Activated effector memory CD4-positive, alpha-beta T cell treated with anti-CD3 and anti-CD28 coated beads, Interleukin-2, amount 50 U/mL, for 16 hours (primary cell): ENCODE measurements at places on chromosomes 2 and 18.

DNA sequence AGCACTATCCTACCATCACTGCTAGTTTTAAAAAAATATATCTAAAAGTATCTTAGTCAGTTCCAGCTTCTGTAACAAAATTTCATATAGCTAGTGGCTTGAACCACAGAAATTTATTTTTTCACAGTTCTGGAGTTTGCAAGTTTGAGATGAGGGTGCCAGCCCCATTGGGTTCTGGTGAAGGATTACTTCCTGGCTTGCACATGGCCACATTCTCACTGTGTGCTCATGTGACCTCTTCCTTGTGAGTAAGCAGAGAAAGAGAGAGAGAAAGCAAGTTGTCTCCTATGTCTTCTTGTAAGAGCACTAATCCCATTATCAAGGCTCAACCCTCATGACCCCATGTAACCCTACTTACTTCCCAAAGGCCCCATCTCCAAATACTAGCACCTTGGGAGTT is 158.9 kb downstream of the DOK6 start:
- no peak for DNase-seq

GRCh38 chr2:170313992-170314348 is 136.0 kb downstream of the MYO3B start:
- DNase-seq = no peak

GRCh38 chr2:25366629-25367028 is 24.9 kb upstream of the DNMT3A start:
- no peak for DNase-seq

GRCh38 chr18:75467281-75467795 is 39.8 kb upstream of the SMIM21 start:
- no peak for DNase-seq

- no peak for DNase-seq
Observed at GRCh38 chr18:9764011-9764481, 55.9 kb downstream of the RAB31 start.

- no peak for DNase-seq
Observed at GRCh38 chr2:45723857-45724256, 72.4 kb downstream of the PRKCE start.

DNA sequence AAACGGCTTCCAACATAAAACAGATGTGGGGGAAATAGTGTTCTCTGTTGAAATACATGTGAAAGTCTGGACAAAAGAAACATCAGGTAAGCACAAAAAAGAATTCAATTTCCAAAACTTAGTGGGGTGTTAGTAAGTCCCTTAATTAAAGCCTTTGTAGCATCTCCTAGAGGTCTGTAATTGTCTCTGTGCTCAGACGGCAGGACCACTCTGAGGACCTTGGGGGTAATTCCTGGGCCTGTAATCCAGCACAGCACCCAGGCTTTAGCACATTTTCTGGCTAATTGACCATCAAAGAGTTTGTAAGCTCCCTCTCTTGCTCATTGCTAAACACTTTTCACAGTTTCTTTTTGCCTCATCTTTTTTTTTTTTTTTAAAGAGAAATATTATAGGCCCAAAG is 80.3 kb downstream of the FARSB start:
- no peak for DNase-seq

DNA sequence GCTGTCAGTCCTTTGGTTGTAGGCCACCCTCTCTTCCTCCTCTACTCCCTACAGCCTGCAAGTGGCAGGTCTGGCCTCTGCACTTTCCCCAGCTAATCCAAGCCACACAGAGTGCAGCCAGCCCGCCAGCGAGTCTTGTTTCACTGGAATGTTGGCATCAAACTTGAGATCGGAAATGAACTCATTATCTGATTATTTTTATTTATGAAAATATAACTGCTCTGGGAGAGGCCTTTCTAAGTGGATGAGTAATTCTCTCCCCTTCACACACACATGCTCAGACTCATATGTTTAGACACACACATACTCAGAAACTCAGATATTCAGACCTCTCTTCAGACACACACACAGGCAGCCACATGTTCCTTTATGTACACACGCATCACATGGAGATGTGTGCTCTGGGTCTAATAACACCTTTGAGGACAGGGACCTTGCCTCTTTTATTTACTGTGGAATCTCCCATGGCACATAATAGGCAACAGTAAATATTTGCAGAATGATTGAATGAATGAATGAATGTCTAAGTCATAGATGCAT is 151.3 kb downstream of the ZFP36L2 start:
- no peak for DNase-seq

DNA sequence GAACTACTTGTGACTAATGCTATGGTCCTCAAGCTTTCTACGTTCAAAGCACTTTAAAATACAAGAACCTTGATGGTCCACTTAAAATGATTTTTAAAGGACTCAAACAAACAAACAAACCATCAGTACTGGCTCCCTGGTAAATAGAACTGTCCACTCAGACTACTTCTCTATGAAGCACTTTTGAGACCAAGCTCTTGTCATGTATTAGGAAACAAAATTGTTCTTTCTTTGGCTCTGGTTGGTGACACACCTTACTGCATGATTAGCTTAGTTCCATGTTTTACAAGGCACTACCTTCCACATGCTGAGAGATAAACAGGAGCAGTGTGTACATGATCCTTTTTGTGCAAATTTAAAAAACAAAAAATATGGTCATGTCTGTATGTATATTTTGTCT is 19.7 kb downstream of the DARS1 start:
- DNase-seq = no peak

GRCh38 chr2:190666895-190667294 is 18.0 kb downstream of the NAB1 start:
- DNase-seq = no peak

GRCh38 chr2:227862227-227862740 is 9.1 kb upstream of the DAW1 start:
- DNase-seq = no peak

DNA sequence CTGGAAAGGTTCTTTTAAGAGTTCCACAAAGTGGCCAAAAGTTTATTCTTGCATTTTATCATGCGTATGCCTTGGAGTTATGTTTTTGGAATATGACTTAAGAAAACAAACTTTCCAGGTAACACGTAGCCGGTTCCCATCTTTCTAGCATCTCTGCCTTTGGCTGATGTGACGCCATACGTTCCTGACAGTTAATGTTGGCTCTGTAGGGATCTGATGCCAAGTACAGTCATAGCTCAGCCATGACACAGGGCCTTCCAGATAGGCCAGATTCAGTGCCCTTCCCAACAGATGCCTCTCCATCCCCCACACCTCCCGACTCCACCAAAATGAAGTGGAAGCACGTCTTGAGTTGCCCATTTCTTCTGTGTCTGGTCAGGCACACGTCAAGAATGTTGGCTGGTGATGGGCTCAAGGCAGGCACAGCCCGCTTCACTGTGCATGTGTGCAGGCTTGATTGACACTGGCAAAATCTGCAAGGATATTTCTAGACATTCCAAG is 51.0 kb upstream of the THOC1 start:
- DNase-seq = no peak

GRCh38 chr2:200575957-200576356 is 9.9 kb upstream of the AOX1 start:
- no peak for DNase-seq

- DNase-seq = no peak
Observed at GRCh38 chr2:41880561-41881243, 167.1 kb upstream of the PKDCC start.

DNA sequence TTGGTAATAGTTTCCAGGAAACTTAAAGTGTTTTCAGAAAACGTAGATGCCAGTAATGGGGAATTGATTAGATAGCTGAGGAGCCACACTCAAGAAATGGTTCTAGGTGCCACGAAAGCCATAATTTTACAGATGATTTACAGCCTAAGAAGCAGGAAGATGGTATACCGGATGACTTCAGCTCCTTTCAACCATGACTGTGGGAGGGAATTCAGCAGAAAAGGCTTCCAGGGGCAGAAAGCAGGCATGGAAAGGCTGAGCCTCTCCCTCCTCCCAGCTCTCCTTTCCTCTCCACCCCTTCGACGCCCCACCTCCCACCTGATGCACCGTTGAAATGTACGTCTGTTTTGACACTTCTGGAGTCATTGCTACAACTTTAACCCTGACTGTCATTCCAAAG is 68.6 kb upstream of the SMIM21 start:
- no peak for DNase-seq

GRCh38 chr2:180947208-180947689 is 33.2 kb upstream of the UBE2E3 start:
- DNase-seq = no peak

- peak; percentile 60 for DNase-seq
Observed at GRCh38 chr2:128372621-128373341, 54.1 kb upstream of the HS6ST1 start.

DNA sequence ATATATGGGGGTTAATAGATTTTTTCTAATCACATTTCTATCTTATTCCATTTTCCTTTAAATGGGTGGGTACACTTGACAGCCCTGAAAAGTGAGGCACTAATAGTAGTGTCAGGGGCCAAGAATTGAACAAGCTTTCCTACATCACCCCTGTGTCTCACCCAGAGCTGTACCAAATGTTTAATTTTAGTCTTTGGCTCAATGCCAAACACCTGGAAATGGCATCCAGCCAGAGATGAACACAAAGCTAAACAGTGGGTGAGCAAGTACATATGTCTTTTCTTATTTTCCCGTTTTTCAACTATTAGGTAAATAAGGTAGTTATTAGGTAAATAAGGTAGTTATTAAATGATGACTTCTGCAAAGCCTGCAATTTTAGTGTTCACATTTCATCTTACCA is 276.3 kb upstream of the ERBB4 start:
- DNase-seq = no peak

DNA sequence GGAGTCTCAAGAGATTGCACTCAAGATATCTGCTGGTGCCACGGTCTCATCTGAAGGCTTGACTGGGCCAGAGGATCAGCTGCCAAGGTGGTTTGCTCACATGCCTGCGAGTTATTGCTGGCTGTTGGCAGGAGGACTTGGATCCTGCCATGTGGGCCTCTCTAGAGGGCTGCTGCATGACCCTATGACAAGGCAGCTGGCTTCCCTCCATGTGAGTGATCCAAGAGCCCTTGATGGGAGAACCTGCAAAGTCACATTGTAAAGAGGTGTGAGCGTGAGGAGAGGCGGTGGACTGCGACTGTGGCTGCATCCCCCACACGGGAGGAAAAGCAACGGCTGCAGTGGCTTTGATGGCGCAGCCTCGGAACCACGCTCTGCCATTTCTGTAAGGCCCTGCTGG is 4.0 kb upstream of the ALLC start:
- DNase-seq = no peak

DNA sequence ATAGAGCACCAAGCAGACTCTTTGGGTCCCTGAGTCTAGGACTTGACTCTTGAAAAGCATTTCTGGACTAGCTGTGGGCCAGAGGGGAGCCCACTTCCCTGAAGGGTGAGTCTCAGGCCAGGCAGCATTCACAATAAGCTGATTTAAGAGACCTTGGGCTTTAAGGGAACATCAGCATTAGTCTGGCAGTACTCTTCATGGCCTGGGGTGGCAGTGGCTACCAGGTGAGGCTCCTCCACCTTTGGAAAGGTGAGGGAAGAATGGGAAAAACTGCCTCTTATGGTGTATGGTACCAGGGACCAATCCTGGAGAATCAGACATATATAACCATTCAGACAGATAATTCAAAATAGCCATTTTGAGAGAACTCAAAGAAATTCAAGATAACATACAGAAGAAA is 599.9 kb upstream of the POU3F3 start:
- DNase-seq = no peak

GRCh38 chr2:97706708-97707345 is 6.5 kb upstream of the ZAP70 start:
- no peak for DNase-seq

DNA sequence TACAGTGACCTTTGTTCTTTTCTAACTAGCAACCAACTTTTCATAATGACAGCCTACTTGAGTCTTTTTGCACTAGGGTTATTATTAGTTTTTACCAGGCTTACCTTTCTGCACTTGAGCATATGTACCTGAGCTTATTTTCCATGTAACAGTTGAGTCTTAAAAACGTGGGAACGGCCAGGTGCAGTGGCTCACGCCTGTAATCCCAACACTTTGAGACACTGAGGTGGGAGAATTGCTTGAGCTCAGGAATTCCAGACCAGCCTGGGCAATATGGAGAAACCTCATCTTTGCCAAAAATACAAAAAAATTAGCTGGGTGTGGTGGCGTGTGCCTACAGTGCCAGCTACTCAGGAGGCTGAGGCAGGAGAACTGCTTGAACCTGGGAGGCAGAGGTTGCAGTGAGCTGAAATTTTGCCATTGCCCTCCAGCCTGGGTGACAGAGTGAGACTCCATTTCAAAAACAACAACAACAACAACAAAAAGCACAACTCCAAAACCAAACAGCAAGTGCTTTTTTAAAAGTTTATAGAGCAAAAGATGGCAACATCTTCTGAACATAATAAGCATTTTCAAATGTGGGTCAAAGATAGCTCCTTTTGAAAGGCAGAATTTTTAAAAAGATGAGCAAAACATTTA is 57.1 kb upstream of the CD28 start:
- no peak for DNase-seq

- DNase-seq = no peak
Observed at GRCh38 chr18:8871489-8871888, 166.1 kb downstream of the MTCL1 start.

DNA sequence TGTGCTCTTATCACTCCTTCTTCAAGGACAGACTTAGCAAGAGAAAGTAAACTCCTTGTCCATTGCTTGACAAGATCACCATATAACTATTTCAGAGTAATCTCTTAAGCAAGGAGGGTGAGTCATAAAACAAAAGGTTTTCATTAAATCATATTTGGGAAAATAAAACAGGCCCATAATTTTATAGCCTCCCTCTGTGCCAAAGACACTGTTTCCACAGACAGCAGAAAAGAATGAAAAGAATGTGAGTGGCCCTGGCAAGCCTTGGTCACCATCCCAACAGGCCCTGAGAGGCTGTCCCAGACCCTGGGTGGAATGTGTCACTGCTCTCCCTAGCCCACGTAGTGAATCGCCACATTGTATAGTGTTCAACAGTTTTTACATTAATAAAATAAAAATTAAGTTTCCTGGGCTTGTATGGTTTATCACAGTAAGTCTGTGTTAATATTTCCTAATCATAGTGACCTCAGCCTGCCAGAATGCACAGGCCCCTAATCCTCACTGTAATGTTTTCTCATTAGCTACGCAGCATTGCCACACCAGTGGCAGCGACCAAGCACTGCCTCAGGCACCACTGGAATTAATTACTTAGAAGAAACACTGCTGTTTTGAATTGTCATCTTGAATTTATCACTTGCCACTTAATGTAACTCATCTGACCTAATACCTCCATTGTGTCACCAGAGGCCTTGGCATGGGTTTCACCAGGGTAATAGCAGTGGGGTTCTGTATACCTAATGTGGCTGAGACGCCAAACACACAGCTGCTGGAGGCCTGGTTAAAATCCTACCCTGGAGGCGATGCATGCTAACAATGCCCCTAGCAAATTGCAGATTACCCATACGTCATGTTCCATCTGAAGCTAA is 401.9 kb downstream of the LNPK start:
- DNase-seq = no peak
